HuH-7.5 (cell line): ENCODE measurements at places on chromosomes 7 and 10.

GRCh38 chr7:132422502-132423111 lies 153.7 kb downstream of the PLXNA4 start:
- DNase-seq: no peak

DNA sequence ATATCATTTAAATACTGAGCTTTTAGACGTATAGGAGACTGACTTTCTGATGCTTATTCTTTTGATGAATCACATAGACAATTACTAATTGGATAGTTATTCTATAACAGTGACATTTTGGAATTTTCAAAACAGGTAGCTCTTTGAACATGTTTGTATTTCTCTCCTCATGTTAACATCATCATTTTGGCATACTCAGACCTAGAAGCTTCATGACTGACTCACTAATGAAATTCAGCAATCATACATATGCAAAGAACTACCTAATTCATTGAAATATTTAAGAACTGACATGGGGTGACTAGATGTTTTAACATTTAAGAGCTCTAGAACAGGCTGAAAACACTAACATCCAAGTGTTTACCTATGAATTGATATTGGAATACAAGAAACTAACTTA lies 192.3 kb downstream of the VTI1A start:
- DNase-seq: no peak

DNA sequence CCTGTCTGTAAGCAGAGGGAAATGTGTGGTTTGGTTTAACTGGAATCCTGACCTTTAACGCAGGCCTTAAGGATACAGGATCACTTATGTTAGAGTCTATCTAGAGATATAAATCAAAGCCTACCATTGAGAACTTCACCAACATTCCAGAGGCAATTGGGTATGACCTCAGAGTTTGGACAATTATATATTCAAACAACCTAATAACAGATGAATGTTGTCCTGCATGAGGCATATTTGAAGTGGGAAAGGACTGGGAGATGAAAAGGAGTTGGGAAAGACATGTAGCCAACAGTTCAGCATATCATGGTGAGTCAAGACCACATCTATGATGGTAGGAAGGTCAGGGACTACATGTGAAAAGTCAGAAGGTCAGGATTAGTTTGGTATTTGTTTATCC lies 274.2 kb downstream of the DOCK4 start:
- DNase-seq: no peak

- DNase-seq: no peak
Observed at GRCh38 chr10:32692174-32692573, 246.2 kb downstream of the CCDC7 start.

- DNase-seq: no peak
Observed at GRCh38 chr7:17181482-17181881, 117.0 kb upstream of the AHR start.

- DNase-seq: no peak
Observed at GRCh38 chr7:31336202-31337001, 4.1 kb downstream of the NEUROD6 start.

GRCh38 chr10:125788156-125789034 lies 12.8 kb upstream of the MMP21 start:
- no peak for DNase-seq
